Esophagus squamous epithelium (tissue), 5 donors: ENCODE measurements at places on chromosomes 16 and 17.

DNA sequence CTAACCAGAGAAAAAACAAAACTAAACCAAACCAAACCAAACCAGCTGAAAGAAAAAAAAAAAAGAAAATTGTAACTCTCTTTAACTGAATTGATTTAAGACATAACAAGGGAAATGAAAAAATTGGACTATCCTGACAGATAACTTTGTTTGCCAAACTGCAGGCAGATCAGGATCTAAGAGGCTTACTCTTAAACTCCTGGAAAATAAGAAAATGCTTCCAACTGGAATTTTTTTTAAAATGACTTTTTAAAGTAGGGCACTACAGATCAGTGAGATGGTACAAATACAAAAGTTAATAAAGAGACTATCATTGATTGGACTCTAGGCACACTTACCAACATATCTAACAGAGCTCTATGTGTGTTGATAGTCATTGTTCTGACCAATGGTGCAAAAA is 125.5 kb upstream of the KCNJ16 start:
- DNase-seq: no peak

GRCh38 chr17:17361867-17362539 is 58.8 kb downstream of the NT5M start:
- DNase-seq: no peak

GRCh38 chr16:3798838-3799237 is 81.5 kb upstream of the TRAP1 start:
- DNase-seq: no peak

DNA sequence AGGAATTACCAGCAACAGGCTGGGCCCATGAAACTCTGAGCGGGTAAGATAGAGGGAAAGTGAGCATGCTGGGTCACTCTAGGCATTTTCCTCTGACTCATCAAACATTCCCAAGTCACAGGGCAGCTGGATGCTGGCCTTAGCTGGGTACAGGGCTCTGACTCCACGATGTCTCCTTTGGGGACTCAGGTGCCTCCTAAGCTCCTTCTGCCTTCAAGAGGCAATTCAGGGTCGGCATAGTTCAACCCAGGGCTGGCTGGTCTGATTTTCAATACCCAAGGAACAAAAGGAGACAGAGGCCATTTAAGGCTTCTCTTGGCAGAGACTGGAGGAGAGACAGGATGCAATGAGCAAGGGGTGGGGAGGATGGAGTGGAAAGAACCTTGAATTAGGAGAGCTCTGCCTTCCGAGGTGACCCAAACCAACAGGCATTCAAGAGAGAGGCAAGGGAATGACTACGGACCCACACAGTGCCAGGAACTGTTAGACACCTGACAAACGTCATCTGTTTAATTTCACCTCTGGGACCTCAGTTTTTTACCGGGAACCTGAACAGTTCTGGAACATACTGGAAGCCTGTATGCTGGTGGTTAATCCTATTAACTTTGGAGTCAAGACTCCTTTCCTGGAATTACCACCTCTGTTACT is 910 bp downstream of the WBP2 start:
- DNase-seq: no peak

- no peak for DNase-seq
These were observed 13.0 kb downstream of the NMRAL1 start for GRCh38 chr16:4461250-4462085.
